ENCODE measurements at places on chromosomes 6 and 20.

GRCh38 chr6:85346196-85346595 lies 103.7 kb upstream of the NT5E start:
- DNase-seq: no peak

DNA sequence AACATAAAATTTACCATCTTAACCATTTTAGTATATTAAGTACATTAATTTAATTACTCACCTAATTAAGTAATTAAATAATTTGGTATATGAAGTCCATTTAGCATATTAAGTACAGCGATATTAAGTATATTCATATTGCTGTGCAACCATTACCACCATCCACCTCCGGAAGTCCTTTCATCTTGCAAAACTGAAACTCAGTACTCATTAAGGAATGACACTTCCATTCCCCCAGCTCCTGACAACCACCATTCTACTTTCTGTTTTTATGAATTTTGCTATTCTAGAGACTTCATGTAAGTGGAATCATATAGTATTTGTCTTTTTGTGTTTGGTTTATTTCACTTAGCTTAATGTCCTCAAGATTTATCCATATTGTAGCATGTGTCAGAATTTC lies 61.1 kb upstream of the GTSF1L start:
- DNase-seq: no peak

- DNase-seq: no peak
Observed at GRCh38 chr6:14848019-14848418, 397.9 kb upstream of the JARID2 start.

DNA sequence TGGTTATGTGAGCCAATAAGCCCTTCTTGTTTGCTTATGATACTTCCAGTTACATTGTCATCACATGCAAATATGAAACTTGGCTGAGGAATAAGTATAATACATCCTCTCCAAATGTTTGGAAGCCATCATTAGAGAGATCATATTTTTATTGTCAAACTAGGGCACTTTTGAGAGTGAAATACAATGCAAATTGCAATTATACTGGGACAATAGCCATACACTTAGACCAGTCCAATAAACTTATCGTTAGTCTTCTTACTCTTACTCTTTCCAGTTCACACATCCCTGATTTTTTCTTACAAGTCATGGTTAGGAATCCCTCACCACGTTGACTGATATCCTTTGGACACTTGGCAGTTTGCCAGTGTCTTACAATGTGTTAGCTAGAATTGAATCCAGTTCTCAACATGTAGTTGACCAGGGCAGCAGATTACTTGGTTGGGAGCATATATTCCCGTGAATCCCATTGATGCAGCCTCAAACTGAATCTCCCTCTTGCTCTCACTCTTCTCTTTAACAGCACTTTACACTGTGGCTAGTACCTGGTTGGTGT lies 519.7 kb upstream of the ID4 start:
- DNase-seq: no peak

DNA sequence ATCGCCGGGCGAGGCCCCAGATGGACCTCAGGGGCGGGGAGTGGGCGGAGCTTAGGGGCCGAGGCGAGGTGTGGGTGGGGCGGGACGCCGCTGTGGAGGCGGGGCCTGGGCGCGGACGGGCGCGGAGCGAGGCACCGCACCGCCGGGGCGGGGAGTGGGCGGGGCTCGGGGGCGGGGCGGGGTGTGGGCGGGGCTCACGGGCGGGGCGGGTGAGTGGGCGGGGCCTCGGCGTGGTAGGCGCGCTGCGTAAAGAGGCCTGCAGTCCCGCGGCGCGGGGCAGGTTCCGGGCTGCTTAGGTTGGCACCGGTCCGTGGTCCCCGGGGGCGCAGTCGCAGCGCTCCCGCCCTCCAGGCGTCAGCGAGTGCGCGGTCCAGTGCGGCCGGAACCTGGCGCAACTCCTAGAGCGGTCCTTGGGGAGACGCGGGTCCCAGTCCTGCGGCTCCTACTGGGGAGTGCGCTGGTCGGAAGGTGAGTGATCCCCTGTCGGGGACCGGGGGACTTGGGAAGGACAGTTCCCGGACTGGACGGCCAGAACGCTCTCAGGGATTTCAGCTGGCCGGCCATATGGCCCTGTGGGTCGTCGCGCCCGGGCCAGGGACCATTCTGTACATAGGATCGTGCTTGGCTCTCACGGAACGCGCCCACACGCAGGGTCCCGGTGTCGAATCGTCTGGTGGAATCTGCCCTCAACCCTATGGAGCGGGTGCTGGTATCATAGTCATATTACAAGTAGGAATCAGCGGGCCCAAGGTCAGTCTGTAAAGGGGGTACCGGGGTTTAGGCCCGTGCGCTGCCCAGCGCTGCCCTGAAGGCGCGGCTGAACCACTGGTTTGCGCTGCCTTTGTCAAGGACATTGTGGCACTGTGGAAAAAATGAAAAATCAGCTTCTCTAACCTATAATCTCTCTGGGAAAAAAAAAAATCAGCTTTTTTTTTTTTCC lies at the start of gene NQO2:
NQO2 (plus strand) TSS at position 277 of the 940 bp plus-strand sequence. CDS start 6,659 bp downstream, outside the sequence.
- DNase-seq: peak; percentile 96

GRCh38 chr6:8047541-8048292 lies 16.5 kb downstream of the BLOC1S5 start:
- DNase-seq: no peak

- no peak for DNase-seq
Observed at GRCh38 chr6:66499851-66500250, 792.8 kb upstream of the EYS start.

DNA sequence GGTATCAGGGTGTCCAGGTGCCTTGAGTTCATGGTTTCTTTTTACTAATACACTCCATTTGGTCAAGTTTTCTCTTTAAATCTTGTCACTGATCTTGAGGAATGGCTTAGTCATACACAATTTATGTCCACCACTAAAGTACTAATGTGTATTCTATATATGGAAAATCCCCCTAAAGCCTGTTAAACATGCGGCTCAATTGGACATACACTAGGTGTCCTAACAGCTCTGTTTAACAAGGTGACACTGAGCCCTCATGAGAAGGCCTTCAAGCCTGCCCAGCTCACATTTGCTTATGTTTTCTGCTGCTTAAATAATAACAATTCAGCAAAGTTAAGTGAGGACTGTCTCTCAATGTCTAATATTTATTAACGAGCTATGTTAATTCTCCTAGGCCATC lies 31.5 kb downstream of the PDE7B start:
- DNase-seq: no peak

DNA sequence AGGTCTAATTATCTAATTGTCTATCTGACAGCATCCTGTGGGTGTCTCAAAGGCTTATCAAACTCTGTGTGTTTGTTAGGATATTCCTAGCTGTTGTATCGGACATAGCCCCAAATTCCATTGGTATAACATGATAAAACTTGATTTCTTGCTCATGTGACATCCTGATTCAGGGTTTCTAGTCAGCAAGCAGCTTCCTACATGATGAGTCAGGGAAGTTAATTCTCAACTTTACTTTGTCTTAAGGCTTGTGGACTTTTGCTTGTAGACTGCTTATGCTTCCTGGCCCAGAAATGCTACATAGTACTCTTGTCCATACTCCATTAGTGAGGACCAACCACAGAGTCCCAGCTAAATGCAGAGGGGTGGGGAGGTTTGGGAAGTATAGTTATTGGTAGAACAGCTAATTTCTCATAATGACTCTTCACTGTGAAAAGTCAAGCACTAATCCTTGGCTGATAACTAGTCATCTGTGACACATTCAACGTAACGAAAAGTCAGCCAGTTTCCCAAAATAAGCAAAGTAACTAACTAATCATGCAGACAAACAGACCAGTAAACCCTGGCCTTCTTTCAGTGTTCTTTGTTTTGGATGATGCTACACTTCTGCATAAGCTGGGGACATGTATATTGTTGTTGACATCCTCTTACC lies 25.8 kb downstream of the NKAIN2 start:
- DNase-seq: no peak

DNA sequence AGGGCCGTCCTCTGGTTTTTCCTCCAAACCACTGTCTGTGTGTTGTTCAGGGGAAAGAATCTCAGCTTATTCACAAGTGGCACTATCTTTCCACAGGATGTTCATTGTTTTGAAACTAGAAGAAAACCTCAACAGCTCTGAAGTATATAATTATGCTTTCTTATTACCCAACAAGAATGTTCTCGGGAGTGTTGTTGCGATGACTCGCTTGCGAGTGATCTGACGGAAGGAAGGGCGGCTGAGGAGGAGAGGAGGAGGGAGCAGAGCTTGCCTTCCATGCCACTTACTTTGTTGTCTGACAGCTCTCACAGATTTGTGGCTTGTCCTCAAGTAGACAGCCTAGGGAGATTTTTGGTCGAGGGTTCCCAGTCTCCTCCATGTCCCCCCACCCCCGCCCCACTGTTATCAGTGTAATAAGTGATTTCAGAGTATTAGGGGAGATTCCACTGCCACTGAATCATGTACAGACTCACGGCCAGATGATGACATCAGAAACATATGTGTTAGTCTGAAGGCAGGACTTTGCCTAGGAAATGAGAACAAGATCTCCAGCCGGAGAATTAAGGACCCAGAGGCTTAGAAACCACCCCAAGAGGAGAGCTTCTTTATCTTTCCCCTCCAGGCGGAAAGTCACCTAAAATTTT lies 80.7 kb upstream of the CCN6 start:
- no peak for DNase-seq

DNA sequence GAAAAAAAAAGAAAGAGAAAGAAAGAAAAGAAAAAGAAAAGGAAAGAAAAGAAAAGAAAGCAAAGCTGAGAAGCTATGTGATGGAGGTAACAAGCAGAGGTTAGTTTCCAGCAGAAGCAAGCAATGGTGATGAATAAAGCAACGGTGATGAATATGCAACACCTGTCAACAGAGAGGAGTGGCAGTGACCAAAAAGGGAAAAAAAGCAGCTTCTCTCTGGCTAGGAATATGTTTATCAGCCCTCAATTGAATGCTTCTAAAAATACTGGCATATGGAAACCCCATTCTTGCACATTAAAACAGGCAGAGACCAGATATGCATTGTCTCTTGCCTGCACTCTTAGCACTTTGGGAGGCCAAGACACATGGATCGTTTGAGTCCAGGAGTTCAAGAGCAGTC lies 100.9 kb downstream of the GJA1 start:
- no peak for DNase-seq

- DNase-seq: peak; percentile 92
Observed at GRCh38 chr6:159929819-159930218, 39.0 kb downstream of the MAS1 start.

GRCh38 chr6:34771727-34772126 lies 14.4 kb downstream of the SNRPC start:
- DNase-seq: no peak

DNA sequence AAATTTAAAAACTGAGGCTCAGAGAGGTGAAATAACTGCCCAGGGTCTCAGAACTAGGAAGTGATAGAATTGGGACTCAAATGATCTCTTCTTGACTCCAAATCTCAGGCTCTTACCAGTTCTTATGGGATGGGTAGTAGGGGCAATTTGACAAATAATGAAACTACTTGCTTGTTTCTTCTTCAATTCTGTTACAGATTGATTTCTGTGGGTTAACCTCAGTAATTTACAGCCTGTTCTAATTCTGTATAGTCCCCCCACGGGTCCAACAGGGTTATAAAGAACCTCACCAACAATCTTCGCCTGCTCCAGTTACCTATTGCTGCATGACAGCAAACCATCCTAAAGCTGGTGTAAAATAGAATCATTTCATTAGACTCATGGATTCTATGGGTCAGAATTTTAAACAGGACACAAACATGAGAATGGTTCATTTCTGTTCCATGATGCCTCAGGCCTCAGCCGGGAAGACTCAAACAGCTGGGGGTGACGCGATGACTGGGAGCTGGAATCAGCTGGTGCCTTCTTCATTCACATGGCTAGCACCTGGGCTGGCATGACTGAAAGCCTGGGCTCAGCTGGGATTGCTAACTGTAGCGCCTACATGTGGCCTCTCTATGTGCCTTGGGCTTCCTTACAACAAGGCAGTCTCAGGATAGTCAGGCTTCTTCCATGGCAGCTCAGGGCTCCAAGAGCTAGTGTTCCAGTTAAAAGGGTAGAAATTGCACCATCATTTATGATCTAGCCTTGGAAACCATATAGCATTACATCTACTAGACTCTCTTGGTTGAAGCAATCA lies 6.6 kb upstream of the WFDC2 start:
- no peak for DNase-seq

- DNase-seq: no peak
Observed at GRCh38 chr20:37881601-37882343, 21.2 kb upstream of the VSTM2L start.

GRCh38 chr20:9514461-9515213 lies at the start of gene LAMP5:
LAMP5 (plus strand) TSS chr20:9514590; CDS start chr20:9514853, 263 bp downstream.
- peak; percentile 7 for DNase-seq

GRCh38 chr20:12315652-12316051 lies 398.0 kb downstream of the BTBD3 start:
- no peak for DNase-seq

- peak; percentile 92 for DNase-seq
Observed at GRCh38 chr6:35973670-35974222, 50.7 kb downstream of the SLC26A8 start.

GRCh38 chr6:49675816-49676215 lies 37.5 kb downstream of the CRISP2 start:
- no peak for DNase-seq

- DNase-seq: no peak
Observed at GRCh38 chr20:10584371-10584770, 89.4 kb downstream of the JAG1 start.

- no peak for DNase-seq
Observed at GRCh38 chr6:170106906-170107525, 183.9 kb downstream of the DLL1 start.

DNA sequence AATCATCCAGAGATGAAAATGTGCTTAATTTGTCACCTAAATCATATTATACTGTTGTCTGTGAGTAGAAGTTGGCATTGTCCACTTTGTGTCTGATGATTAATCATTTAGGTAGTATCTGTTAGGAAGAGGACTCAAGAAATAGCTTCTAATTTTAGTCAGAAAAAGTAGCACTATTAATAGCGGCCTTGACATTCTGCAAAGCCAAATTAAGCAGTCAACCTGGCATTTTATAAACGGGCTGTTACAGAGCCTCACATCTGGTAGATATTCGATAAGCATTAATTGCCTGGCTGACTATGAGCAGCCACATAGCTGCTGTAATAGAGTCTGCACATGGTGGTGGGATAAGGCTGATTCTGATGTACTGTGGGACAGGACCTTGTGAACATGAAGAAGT lies 99.5 kb downstream of the KLHL32 start:
- DNase-seq: no peak

GRCh38 chr6:16004934-16005679 lies 123.8 kb upstream of the MYLIP start:
- DNase-seq: no peak

- DNase-seq: no peak
Observed at GRCh38 chr6:127053875-127054235, 64.6 kb upstream of the RSPO3 start.

GRCh38 chr20:34701405-34702085 lies 2.6 kb upstream of the TP53INP2 start:
- DNase-seq: no peak

All from RPMI8226 (cell line).